Nucleus accumbens (tissue), 56 donors: ENCODE measurements at places on chromosomes 7 and 10.

DNA sequence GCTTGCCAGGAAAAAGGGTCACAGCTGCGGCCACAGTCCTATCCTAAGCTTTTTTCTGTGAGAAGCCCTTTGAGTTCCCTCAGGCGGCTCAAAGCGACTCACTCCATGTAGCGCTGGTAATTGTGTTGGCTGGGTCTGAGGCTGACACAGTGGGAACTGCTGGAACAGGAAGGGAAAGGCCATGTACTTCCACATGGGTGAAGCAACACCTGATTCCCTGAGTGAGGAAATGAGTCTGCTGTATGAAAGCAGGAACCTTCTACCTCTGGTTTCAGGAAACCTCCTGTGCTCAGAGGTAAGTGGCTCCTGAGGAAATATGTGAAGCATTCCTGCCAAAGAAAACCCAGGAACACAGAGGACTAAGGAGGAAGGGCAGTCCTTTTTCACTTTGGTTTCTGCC is 734.6 kb upstream of the SORCS1 start:
- DNase-seq: no peak

- no peak for DNase-seq
These were observed 94.6 kb downstream of the ZNF22 start for GRCh38 chr10:45095286-45095685.

DNA sequence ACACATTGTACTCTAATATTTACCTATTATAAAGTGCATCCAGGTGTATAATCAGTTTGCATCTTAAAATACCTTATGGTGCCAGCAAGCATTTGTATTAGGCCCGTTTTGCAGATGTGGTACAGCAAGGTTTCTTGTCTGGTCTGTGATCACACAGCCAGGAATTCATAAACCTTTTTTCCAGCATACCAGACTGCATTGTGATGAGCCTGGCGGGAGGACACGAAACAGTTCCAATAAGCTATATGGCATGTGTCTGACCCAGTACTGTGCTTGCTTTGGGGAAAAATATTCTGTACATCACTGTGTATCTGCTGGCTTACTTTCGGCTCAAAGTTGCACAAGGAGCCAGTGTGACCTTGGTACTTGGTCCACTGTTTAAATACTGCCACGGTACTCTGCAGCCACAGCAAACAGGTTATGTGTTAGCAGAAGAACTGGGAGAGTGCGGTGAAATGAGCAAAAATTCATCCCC is 36.3 kb downstream of the CHN2 start:
- no peak for DNase-seq

DNA sequence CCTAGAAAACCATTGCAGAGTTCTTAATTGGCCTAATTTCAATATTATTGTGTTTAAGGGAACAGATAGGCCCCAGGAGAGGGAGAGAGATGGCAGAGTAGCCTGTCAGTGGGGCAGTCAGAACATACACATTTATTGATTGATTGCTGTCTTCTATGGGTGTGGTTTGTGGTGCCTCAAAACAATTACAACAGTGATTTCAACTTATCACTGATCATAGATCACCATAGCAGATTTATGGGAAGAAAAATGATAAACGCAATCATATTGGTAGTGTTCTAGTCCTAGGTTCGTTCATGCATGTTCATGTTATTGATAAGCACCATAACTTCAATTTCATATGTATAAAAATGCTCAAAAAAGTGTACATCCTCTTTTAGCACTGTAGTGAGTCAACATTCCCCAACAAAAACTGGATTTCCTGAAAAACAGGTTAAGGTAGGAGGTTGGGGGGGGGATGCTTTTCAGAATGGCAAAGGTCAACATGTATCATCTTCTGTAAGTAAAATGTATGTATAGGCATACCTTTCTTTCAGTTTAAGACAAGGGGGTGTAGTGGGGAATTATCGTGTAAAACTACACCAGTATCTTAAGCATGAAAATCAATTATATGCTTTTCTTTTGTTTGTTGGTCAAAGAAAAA is 1.1 kb upstream of the TNKS2 start:
- DNase-seq: no peak

GRCh38 chr7:151088856-151089699 is 2.8 kb downstream of the AGAP3 start:
- no peak for DNase-seq

DNA sequence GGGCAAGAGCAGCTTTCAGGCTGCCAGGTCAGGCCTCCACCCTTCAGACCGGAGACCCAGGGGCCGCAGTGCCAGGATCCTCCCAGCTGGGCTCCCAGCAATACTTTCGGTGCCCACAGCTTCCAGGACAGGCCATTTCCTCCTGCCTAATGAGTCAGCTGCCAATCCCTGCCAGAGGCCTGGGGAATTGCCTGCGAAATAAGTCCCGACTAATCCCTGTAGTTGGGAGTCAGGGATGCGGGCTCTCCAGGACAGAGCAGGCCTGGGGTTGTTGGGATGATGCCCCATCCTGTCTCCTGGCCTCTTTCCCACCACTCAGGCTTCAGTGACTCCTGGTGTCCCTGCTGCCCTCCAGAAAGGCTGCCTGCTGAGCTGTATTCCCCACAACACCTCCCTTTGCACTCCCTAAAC is 143.5 kb upstream of the UNC5B start:
- peak; percentile 27 for DNase-seq

DNA sequence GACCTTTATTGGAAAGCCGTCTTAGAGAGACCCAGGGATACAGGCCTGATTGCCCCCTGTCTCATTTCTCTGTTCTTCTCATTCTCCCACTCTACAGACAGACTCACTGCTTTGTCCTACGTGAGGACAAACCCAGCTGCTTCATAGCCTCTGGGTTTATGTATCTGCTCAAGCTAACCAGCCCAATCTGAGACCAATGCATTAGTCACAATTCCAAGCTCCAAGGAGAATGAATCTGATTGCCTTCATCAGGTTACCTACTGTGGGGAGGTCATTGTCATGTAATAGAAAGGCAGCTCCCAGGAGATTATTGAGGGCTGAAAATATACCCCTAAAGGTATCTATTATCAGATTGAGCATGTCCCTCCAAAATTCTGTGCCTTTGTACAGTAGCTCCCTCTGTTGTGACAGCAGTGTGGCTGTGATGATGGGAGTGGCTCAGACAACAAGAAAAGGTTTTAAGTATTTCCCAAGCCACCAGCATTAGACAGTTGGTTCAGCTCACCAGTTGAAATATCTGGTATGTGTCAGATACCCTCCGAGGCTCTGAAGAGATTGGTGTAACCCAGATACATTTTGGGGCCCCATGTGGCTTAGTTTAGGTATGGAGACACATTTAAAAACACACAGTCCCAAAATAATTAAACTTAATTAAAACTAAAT is 123.1 kb upstream of the EEPD1 start:
- no peak for DNase-seq

DNA sequence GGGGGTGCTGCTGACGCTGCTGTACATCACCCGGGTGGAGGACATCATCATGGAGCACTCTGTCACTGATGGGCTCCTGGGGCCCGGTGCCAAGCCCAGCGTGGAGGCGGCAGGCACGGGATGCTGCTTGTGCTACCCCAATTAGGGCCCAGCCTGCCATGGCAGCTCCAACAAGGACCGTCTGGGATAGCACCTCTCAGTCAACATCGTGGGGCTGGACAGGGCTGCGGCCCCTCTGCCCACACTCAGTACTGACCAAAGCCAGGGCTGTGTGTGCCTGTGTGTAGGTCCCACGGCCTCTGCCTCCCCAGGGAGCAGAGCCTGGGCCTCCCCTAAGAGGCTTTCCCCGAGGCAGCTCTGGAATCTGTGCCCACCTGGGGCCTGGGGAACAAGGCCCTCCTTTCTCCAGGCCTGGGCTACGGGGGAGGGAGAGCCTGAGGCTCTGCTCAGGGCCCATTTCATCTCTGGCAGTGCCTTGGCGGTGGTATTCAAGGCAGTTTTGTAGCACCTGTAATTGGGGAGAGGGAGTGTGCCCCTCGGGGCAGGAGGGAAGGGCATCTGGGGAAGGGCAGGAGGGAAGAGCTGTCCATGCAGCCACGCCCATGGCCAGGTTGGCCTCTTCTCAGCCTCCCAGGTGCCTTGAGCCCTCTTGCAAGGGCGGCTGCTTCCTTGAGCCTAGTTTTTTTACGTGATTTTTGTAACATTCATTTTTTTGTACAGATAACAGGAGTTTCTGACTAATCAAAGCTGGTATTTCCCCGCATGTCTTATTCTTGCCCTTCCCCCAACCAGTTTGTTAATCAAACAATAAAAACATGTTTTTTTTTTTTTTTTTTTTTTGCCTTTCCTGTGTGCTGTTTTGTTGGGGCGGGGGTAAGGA is 55.8 kb downstream of the TSPAN15 start:
- DNase-seq: no peak

- DNase-seq: no peak
These were observed 36.0 kb downstream of the CLEC2L start for GRCh38 chr7:139559364-139560105.

DNA sequence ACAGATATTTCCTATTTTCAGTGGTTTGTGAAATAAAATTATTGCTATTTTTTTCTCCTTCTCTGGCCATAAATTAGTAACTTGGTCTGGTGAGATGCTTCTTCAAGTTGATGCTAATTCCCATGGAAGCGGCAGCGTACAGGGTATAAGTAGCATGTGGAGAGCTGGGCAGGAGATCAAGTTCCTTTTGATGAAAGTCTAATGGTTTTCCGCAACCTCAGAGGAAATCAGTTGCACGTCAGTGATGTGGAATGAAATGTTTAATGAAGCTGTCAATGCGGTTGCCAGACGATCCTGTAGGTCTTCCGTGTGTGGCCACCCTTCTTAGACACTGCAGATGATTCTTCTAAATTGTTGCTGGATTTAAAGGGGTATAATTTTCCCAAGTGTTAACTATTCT is 236.4 kb upstream of the GRM3 start:
- no peak for DNase-seq

GRCh38 chr10:124996854-124997215 is 54.9 kb downstream of the ZRANB1 start:
- no peak for DNase-seq

DNA sequence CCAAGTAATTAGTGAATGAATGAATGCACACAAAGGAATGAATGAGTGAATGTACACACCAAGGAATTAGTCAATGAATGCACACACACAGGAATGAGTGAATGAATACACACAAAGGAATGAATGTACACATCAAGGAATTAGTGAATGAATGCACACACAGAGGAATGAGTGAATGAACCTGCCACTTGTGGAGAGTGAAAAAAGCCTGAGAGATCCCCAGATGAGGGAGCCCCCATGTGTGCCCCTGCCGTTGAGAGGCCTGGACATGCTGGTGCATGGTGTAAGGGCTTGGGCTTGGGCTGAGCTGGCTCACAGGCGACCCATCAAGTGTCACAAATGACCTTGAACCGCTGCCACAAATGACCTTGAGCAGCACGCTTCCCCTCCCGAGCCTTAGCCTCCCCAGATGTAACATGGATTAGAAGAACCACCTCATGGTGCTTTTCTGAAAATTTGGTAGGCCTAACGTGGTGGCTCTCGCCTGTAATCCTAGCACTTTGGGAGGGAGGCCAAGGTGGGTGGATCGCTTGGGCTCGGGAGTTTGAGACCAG is 46.2 kb downstream of the GTF2IRD1 start:
- no peak for DNase-seq

GRCh38 chr10:7567911-7568620 is 98.7 kb downstream of the ITIH5 start:
- DNase-seq: no peak

GRCh38 chr10:104659809-104660208 is 18.7 kb downstream of the SORCS3 start:
- DNase-seq: no peak

DNA sequence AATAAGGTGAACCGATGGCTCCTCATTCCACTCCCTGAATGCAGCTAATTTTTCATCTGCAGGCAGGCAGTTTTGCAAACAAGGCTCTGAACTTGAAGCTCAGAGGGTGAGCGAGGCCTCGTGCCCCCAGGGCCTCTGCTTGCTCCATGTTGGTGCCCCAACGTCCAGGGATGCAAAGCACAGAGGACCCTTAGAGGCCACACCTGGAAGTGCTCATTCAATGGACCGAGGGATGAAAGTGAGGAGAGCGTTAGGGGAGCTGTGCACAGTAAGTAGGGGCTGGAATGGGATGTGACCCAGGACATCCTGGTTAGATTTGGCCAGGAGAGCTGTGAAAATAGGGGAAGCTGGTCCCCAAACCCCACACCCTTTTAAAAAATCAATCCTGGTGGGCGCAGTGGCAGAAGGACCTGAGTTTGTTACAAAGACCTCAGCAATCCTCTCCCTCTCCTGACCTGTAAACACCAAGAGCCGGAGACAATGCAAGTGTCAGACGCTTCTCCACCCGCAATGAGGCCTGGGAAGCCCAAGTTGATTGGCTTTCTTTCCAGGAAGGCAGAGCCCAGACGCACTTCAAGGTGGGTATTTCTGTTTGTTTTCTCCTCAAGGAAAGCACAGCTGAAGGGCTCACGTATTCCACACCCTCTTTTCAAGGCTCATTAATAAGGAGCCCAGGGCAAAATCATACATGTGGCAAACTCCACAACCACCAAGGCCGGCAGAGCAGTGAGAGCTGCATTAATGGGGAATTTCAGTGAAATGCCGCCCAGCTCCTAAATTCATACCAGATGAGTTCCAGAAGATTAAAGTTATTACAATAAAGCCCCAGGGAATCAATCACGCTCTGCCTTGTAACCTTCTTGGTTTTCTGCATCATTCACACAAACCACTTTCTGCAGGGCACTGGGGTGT is 14.1 kb upstream of the CXCL12 start:
- no peak for DNase-seq

GRCh38 chr10:119643306-119644204 is 7.6 kb upstream of the BAG3 start:
- no peak for DNase-seq

- DNase-seq: no peak
These were observed 36.9 kb downstream of the DDIT4 start for GRCh38 chr10:72310636-72311035.

DNA sequence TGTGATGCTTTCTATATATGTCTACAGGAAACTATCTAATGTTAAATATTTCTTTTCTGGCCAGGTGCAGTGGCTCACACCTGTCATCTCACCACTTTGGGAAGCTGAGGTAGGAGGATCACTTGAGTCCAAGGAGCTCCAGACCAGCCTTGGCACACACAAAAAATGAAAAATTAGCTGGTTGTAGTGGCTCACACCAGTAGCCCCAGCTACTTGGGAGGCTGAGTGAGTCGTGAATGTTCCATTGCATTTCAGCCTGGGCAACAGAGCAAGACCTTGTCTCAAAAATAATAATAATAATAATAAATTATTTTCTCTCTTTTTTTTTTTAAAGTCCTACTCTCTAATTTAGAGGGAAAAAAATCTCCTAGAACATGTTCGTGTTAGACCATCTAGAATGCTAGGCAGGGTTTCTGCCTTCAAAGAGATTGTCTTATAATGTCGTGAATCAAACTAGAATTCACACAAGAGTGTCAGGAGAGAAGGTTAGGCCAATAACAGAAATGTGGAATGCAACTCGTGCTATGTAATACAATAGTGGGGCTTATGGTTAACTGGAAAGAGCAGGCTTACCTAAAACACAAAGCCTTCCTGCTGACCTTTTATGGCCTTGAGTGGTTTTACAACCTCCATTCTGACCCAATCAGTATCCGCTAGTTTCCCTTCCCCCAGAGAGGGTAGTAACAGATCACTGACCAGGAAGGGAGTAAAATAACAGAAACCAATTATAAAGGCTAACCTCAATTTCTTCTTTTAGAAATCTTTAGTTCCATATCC is 46.3 kb downstream of the MYOF start:
- DNase-seq: no peak
